ENCODE measurements at places on chromosomes 1 and 21. TPM values are rescaled to one million over a fixed set of nuclear protein-coding genes. Genes with fewer than 3 reads are reported as not detected.

The SZRD1 gene
- total RNA-seq: 97.9 TPM

The AGT gene
- 1.1 TPM for total RNA-seq

The PIP5K1A gene
- 56.4 TPM for total RNA-seq

The B3GALT5 gene
- not detected for total RNA-seq

The COL9A2 gene
- 7.0 TPM for total RNA-seq

The TCHH gene
- total RNA-seq: 0.09 TPM

The DNASE2B gene
- not detected for total RNA-seq

The XPR1 gene
- 31.8 TPM for total RNA-seq

The TMEM52 gene
- not detected for total RNA-seq

The ICOSLG gene
- not detected for total RNA-seq

The OLFML3 gene
- 135 TPM for total RNA-seq

The TRAF5 gene
- 20.6 TPM for total RNA-seq

The OR2T35 gene
- total RNA-seq: not detected

The FHL3 gene
- 6.1 TPM for total RNA-seq

The BGLAP gene
- total RNA-seq: not detected

The CITED4 gene
- total RNA-seq: 3.6 TPM

The RYR2 gene
- total RNA-seq: 0.25 TPM

The KRTAP24-1 gene
- not detected for total RNA-seq

The S100A10 gene
- 340 TPM for total RNA-seq

The CD48 gene
- total RNA-seq: not detected

Data from fibroblast of the aortic adventitia (primary cell).